ENCODE measurements at places on chromosomes 3 and 15. TPM values are rescaled to one million over a fixed set of nuclear protein-coding genes. Genes with fewer than 3 reads are reported as not detected.
A peak's percentile ranks its signal among the peaks of the same experiment; 100 is the strongest.

GRCh38 chr3:58388550-58389091 is 45.0 kb downstream of the PDHB start:
- no peak overlapping the region for H3K4me3 ChIP-seq
- peak overlapping the region; percentile 78 for H3K27ac ChIP-seq
- peaks cover 58% of the 10 kb centered on the region for H3K4me1 ChIP-seq
- no peak for DNase-seq
- H3K36me3 ChIP-seq, result peaks cover 11% of the 10 kb centered on the region
- H3K27me3 ChIP-seq, result no peaks in the 10 kb centered on the region

DNA sequence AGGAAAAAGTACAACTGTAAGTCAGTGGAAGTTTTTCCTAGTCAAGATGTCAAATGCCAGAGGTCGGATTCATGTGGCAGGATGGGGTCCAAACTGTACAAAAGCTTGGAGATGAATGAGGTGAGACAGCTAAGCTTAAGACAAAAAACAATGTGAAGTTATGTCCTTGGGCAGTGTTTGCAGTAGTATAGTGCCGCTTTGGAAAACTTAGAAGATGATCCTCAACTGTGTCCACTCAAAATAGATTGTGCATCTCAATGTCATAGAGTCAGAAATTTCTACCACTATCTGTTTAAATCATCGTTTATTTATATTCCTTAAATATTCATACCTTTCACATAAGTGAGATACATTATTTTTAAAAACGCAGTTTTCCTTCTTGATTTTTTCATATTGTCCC is 77.3 kb downstream of the MBNL1 start:
- H3K27me3 ChIP-seq, result no peaks in the 10 kb centered on the region
- DNase-seq, result no peak
- H3K4me1 ChIP-seq, result peaks cover 51% of the 10 kb centered on the region
- H3K27ac ChIP-seq, result peak overlapping the region; percentile 59
- H3K4me3 ChIP-seq, result no peak overlapping the region

Gene RAMAC
- total RNA-seq, result 10.8 TPM

- H3K4me1 ChIP-seq, result no peaks in the 10 kb centered on the region
- H3K27me3 ChIP-seq, result no peaks in the 10 kb centered on the region
- H3K36me3 ChIP-seq, result peaks cover 21% of the 10 kb centered on the region
- no peak overlapping the region for H3K4me3 ChIP-seq
Measured at GRCh38 chr3:134619301-134619615, 31.6 kb downstream of the KY start.

GRCh38 chr3:123779655-123780231 is 104.4 kb downstream of the MYLK start:
- H3K4me1 ChIP-seq, result peaks cover 64% of the 10 kb centered on the region
- DNase-seq, result no peak
- H3K27ac ChIP-seq, result peak overlapping the region; percentile 75
- H3K36me3 ChIP-seq, result no peaks in the 10 kb centered on the region
- no peaks in the 10 kb centered on the region for H3K27me3 ChIP-seq

GRCh38 chr3:109339197-109339596 is 1.9 kb upstream of the DPPA4 start:
- no peaks in the 10 kb centered on the region for H3K27me3 ChIP-seq
- H3K27ac ChIP-seq, result no peak overlapping the region
- H3K36me3 ChIP-seq, result no peaks in the 10 kb centered on the region
- no peak for DNase-seq
- no peaks in the 10 kb centered on the region for H3K4me1 ChIP-seq

DNA sequence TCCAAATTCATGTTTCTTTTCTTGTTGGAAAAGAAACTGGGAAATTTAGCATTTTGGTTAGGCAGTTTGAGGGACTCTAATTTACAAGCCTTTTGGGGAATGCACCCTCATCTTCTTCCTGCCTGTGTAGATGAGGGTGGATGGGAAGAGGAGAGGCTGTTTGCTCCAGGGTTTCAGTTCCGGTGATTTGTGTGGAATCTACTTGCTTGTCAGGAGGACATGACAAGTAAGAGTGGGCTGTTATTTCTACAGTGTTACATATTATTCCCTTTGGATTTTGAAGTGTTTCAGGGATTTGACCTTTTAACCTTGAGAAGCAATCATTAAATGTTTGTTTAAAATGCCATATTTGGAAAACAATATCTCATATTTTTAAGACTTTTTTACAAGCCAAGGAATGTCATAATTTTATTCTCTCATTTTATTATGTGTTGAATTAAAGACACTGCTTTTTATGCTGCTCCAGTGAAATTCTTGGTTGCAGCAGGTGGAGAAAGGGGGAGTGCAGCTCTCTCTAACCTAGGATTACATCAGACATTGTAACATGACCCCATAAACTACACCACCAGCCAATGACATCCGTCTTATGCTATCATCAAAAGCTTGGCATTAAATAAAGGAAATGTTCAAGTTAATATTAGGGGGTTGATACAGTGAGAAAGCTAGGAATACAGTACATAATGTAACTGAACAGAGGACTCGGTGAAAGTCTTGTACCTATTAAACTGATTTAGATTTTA is 30.2 kb downstream of the PLAAT1 start:
- H3K4me3 ChIP-seq, result no peak overlapping the region
- no peaks in the 10 kb centered on the region for H3K4me1 ChIP-seq
- no peaks in the 10 kb centered on the region for H3K27me3 ChIP-seq
- H3K27ac ChIP-seq, result no peak overlapping the region

- H3K4me1 ChIP-seq, result peaks cover 4% of the 10 kb centered on the region
- no peak overlapping the region for H3K27ac ChIP-seq
- H3K27me3 ChIP-seq, result no peaks in the 10 kb centered on the region
Measured at GRCh38 chr3:26087751-26088150, 297.9 kb downstream of the OXSM start.

Gene PDIA3
- total RNA-seq, result 62.0 TPM

GRCh38 chr3:16546186-16547010 is 32.9 kb upstream of the RFTN1 start:
- no peaks in the 10 kb centered on the region for H3K4me1 ChIP-seq
- no peak overlapping the region for H3K27ac ChIP-seq
- H3K4me3 ChIP-seq, result no peak overlapping the region
- DNase-seq, result no peak

DNA sequence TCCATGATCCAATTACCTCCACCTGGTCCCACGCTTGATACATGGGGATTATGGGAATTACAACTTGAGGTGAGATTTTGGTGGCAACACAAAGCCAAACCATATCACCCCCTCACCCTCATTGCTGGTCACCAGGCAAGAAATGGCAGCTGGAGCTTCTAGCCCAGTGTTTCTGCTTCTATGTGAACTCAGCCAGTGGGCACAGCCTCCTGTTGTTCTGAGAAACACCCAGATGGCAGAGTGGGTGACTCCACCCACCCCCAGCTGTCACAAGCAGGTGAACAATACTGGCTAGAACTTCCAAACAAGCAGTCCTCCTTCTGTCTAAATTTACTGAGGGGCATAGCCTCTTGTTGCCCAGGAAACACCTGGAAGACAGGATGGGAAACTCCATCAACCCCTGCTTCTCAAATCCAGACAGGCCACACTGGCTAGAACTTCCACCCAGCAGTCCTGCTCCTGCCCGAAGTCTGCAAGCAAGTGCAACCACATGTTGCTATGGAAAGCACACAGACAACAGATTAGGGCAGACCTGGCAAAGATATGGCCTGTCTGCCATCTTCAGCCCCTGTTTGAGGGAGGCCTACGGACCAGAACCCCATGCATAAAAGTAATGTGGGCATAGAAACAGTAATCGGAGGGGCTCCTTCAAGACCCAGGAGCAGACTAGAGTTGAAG is 114.1 kb downstream of the DTWD1 start:
- H3K36me3 ChIP-seq, result no peaks in the 10 kb centered on the region
- no peaks in the 10 kb centered on the region for H3K27me3 ChIP-seq
- no peak for DNase-seq

GRCh38 chr3:52880047-52880446 is 17.3 kb downstream of the STIMATE start:
- no peak overlapping the region for H3K27ac ChIP-seq
- H3K4me1 ChIP-seq, result no peaks in the 10 kb centered on the region
- DNase-seq, result no peak
- no peaks in the 10 kb centered on the region for H3K27me3 ChIP-seq

- DNase-seq, result no peak
- no peaks in the 10 kb centered on the region for H3K27me3 ChIP-seq
- peak overlapping the region; percentile 24 for H3K27ac ChIP-seq
- H3K36me3 ChIP-seq, result peaks cover 28% of the 10 kb centered on the region
Measured at GRCh38 chr3:172333042-172333377, 115.2 kb downstream of the GHSR start.

- no peak overlapping the region for H3K27ac ChIP-seq
- no peak for DNase-seq
- no peaks in the 10 kb centered on the region for H3K27me3 ChIP-seq
Measured at GRCh38 chr15:44186705-44187104, 8.4 kb downstream of the FRMD5 start.

DNA sequence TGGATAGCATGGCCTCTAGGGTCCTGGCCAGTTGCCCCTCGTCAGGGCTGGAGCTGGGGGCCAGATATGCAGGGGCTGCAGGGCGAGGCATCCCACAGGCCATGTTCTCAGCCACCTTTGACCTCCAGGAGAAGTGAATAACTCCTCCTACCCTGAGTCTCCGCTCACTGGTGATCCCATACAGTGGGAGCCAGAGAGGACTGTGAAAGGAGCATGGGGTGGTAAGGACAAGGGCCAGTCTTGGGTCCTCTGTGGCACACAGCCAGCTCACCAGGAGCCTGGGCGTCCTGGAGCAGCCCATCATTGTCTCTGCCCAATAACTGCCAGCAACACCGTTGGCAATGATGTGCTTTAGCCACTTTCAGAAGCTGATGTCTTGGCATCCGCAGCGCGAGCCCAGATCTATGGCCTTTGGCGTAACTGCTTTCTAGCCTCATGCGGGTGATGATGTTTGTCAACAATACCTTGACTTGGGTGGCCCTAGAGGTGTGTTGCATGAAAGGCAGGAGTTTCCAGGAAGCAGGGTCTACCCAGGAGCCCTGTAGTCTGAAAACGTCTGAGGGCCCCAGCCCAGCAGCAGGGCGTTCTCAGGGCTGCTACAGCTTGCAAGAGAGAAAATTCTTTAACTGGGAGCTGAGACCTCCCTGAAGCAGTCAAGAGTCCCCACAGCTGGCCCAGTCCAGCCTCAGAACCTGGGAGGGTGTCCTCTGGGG is 61.1 kb upstream of the IQSEC1 start:
- H3K27me3 ChIP-seq, result no peaks in the 10 kb centered on the region
- no peaks in the 10 kb centered on the region for H3K36me3 ChIP-seq
- no peak overlapping the region for H3K27ac ChIP-seq

GRCh38 chr3:134693804-134694203 is 43.0 kb upstream of the KY start:
- H3K27me3 ChIP-seq, result no peaks in the 10 kb centered on the region
- H3K4me3 ChIP-seq, result no peak overlapping the region
- H3K4me1 ChIP-seq, result peaks cover 19% of the 10 kb centered on the region
- no peaks in the 10 kb centered on the region for H3K36me3 ChIP-seq

GRCh38 chr3:72586694-72587093 is 261.6 kb downstream of the SHQ1 start:
- no peak overlapping the region for H3K4me3 ChIP-seq
- H3K4me1 ChIP-seq, result no peaks in the 10 kb centered on the region
- DNase-seq, result no peak
- no peaks in the 10 kb centered on the region for H3K36me3 ChIP-seq
- no peak overlapping the region for H3K27ac ChIP-seq
- H3K27me3 ChIP-seq, result no peaks in the 10 kb centered on the region

- peaks cover 10% of the 10 kb centered on the region for H3K4me1 ChIP-seq
- H3K27ac ChIP-seq, result peak overlapping the region; percentile 75
- peaks cover 12% of the 10 kb centered on the region for H3K36me3 ChIP-seq
Measured at GRCh38 chr15:85581495-85581894, 201.1 kb downstream of the AKAP13 start.

Gene PYGO1
- total RNA-seq, result 20.7 TPM

- H3K27me3 ChIP-seq, result no peaks in the 10 kb centered on the region
- no peak overlapping the region for H3K4me3 ChIP-seq
- no peaks in the 10 kb centered on the region for H3K4me1 ChIP-seq
- H3K27ac ChIP-seq, result no peak overlapping the region
Measured at GRCh38 chr15:52737720-52738119, 52.4 kb downstream of the ONECUT1 start.

- H3K4me3 ChIP-seq, result no peak overlapping the region
- no peaks in the 10 kb centered on the region for H3K36me3 ChIP-seq
- H3K27me3 ChIP-seq, result no peaks in the 10 kb centered on the region
- H3K27ac ChIP-seq, result no peak overlapping the region
Measured at GRCh38 chr3:118938183-118938961, 96.3 kb downstream of the IGSF11 start.

Gene RBP2
- not detected for total RNA-seq

GRCh38 chr3:16885593-16886302 is 993 bp downstream of the PLCL2 start:
- H3K4me3 ChIP-seq, result peak overlapping the region; percentile 81
- H3K4me1 ChIP-seq, result no peaks in the 10 kb centered on the region
- no peak for DNase-seq
- H3K27ac ChIP-seq, result peak overlapping the region; percentile 88
- H3K27me3 ChIP-seq, result no peaks in the 10 kb centered on the region

All from sigmoid colon (tissue), 7 donors.